ENCODE measurements at places on chromosomes 5 and 9.

DNA sequence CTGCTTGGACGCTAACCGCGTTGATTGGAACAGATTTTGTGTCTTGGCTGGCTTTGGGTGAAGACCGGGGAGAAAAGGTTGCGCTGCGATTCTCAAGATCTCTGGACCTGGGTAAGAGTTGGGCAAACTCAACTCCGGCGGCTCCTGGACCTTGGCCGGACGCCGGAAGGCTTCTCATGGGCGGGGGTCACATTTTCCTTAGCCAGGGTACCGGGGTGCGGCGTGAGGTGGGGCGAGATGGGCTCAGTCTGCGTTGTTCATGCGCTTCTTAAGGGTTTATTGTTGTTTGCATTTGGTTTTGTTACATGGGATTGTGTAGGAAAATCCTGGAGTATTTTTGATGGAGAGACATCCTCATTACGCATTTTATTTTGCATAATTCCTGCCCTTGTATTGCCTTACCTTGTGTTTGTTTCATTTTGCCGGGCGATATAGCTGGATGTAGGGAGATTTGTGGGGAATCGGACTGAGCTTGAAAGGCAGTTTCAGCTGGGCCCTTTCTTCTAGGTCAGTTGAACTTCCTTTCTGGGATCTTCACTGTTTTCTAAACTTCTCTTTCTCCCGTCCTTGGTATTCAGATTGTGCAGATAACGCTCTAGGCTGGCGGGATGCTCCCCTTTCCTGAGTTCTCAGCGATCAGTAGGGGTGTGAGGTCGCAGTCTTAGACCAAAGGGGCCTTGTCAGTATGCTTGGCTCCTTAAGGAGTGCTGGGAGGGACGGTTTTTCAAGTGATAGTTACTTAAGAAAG lies 524 bp downstream of the MEGF10 start:
- no peak for DNase-seq

DNA sequence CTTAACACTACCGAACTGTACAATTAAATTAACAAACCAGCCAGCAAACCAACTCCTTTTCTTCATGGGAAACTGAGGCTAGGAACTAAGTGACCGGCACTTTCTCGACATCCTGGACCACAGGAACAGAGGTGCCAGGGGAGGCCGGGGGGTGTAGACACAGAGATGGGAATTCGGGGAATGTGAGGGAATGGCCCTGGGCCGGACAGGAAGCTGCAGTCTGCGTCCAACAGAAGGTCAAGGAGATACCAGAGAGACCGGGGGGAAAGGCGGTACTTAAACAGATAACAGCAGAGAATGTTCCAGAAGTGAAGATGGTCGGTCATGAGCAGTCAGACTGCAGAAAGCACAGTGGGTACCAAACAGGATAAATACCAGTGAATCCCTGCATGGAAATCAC lies 40.3 kb downstream of the DBH start:
- DNase-seq = no peak

DNA sequence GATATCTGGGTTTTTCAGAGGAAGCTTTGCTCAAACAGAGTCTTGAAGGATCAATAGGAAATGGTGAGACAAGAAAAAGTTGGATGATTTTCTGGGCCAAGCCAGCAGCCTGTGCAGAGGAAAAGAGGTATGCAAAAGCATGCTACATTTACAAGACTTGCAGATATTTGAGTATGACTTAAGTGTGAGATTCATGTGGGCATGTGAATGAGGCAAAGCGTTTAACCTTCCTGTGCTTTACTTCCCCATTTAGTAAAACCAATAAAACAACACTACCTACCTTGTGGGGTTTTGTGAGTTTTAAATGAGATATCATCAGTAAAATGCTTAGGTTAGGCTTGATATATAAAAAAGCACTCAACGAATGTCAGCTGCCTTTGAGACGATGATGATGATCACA lies 58.1 kb downstream of the PIP5K1B start:
- no peak for DNase-seq

DNA sequence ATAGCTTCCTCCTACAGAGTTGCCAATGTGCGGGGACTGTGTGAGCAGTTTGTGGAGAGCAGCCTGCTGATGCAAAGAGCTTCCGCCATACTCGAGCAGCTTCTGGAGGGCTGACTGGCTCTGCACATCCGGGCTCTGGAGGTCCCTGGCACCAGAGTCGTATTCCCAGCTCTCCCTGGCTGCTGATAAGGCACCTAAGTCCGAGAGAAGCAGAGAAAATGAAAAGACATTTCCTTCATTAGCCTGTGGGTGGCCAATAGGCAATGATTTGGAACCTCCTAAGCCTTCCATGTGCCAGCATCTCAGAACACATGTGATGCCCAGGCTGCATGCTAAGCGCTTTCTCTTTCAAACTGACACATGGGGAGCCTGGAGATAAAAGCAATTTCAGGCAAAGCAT lies 94.3 kb downstream of the TSSK1B start:
- no peak for DNase-seq

DNA sequence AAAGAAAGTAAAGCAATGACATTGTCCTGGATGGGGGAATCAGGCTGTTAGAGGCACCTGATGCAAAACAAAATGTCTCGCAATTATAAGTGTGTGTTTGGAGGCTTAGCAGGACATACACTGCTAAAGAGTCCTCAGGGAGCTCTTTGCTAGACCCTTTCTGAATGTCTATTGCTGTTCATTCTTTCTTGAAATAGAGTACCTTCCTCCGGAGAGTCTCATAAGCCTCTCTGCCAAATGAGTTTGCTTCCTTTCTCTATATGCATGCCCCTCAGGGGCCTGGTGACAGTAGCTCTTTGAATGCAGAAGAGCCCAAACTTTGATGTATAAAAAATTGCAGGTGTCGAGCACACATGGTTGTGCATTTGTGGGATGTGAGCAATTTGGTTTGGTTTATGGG lies 26.4 kb upstream of the ADAMTSL1 start:
- DNase-seq = no peak

GRCh38 chr5:75243510-75243909 lies 6.8 kb upstream of the ANKRD31 start:
- no peak for DNase-seq

DNA sequence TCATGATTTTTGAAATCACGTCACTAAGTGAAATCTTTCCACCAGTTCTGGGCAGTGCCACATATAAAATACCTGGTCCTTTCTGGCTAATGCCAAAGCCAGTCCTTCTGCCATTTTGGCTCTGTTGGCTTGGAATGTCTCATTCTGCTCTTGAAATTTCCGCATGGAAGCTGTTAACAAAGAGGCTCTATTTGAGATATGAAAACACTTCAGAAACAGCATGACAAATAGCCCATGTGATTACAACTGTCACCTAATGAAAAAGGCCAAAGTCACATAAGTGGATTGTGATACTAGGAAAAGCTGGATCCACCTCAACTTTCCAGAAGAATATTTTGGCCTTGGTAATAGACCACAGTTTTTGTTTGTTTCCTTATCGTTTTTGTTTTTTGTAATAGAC lies 12.8 kb downstream of the GOLGA1 start:
- no peak for DNase-seq

- DNase-seq = no peak
These were observed 422 bp upstream of the TRIM32 start for GRCh38 chr9:116686693-116687073.

GRCh38 chr5:143290125-143290524 lies 113.4 kb downstream of the NR3C1 start:
- no peak for DNase-seq

GRCh38 chr5:100902440-100903038 lies 543 bp downstream of the ST8SIA4 start:
- DNase-seq = peak; percentile 42

GRCh38 chr5:116271446-116272025 lies 186.7 kb downstream of the COMMD10 start:
- peak; percentile 45 for DNase-seq

DNA sequence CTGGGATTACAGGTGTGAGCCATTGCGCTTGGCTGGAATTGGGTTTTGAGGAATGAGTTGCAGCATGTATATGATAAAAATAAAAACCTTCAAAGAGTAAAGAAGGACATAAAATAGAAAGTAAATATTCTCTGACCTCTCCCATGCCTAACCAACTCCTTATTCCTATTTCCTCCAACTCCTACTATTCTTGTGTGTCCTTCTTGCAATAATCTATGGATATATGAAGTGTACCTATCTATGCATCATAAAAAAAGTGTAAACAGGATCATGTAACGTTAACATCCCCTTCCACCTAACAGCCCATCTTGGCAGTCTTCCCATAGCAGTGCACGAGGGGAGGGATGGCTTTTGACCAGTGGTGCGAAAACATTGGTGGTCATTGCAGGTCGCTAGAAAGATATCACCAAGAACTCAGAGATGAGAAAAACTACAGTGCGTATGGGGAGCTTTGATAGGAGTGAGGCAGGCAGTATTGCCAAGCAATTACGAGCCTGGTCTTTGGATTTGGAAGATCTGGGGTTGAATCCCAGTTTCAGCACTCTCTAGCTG lies 69.9 kb downstream of the PPARGC1B start:
- DNase-seq = no peak

GRCh38 chr5:148488757-148489156 lies 105.0 kb downstream of the FBXO38 start:
- DNase-seq = no peak

DNA sequence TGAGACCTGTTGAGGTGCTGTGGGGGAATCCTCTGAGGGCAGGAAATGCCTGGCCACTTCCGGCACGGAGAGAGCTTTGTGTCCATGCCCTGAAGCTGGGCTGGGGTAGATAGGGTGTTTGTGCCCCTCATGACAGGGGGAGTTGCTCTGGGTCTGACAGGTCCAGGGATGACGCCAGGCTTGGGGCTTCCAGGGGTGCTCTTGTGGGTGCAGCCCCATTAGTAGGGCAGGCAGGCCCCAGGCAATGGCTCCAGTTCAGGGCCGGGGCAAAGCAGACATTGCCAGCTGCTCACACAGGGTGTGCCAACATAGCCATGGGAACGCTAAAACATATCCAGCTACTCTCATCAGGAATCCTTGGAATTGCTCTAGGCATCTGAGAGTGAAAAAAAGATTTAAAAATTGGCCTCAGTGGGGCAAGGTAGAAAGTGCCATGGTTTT lies 21.1 kb downstream of the PITX1 start:
- no peak for DNase-seq

DNA sequence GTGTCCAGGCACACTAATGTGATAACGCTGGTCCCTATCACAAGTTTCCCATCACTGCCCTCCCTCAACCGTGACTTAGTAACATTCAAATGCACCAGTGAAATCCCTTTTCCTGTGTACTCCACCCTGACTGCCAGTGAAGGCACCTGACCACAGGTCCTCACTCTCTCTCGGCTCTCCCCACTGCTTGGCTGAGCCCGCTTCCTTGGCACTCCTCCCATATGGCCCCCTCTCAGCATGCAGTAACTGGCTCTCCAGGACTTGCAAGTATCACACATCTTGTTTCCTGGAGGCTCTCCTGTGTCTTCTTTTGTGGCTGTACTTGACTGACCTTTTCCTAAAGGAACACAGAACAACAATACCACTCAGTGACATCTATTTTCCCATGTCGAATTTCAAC lies 292.0 kb upstream of the ZNF608 start:
- DNase-seq = no peak
